ENCODE measurements at places on chromosomes 11 and 22.
A peak's percentile ranks its signal among the peaks of the same experiment; 100 is the strongest.

GRCh38 chr11:85863855-85864254 is 8.7 kb downstream of the CCDC83 start:
- DNase-seq, result peak; percentile 44

DNA sequence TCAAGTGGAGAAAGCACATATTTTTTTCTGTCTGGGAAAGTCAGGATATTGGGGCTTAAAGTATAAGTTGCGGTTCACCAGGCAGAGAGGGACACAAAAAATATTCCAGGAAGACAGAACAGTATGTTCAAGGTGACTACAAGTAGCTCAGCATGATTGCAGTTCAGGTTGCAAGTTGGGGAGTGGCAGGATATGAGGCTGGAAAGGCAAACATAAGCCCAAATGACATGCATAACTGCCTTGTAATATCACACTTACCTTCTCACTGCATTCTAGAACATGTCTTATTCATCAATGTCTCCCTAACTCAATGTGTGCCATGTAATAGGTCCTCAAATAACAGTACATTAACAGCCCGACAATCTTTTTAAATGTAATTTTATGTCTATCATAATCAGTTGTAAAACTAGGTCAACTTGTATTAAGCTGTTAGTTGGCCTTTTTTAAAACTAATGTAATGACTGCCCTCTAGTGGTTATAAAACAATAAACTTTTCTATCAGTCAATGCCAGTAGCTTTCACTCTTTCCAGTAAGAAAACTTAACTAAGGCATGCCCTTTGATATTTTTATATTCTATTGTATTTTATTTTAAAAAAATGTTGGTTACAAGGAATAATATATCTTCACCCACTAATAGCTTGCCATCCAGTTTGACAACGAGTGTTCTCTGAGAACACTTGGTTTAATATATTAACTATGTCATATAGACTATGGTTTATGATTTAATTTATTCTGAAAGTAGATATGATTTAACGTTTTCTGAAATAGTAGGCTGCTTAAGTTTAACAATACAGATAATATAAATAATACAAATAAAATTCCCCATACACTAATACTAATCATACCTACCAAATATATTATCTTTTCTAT is 39.4 kb upstream of the CFAP300 start:
- DNase-seq, result peak; percentile 40

GRCh38 chr11:68089679-68090078 is 31.5 kb downstream of the CHKA start:
- DNase-seq, result no peak

DNA sequence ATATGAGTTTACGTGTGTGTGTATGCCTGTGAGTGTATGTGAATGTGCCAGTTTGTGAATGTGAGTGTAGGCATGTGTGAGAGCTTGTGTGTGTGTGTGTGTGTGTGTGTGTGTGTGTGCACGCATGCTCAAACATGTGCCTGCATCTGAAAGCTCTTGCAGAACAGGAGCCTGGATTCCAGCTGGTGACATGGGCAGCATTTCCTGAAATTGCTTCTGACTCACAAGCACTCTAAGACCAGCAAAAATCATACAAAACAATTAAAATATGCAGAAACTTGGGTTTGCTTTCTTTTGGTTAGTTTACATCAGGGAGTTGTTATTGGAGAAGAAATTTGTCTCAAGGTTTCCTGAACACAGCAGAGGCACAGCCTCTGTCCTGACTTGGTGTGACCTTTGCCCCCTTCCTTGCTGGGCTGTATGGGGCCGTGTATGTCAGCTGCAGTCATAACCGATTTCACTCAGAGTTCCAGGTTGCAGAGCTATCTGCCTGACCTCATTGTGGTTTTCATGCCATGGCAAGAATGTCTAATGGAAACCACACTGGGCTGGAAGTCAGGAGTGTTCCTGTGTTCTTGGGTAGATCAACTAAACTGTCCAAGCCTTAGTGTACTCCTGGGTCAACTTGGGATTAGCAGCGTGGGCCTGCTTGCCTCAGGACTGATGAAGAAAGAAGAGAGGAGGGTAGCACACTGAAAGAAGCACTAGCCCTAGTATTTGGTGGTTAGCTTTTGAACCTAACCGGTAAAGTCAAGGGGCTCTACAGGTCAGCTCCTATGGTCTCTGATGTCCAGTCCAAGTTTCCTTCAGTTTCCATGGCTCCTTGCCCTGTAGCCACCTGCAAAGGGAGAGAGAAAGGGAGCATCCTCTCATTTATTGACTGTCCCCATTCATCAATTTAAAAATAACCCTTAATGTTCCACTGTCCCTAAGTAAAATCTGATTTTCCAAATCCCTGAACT is 143.7 kb downstream of the SNX19 start:
- DNase-seq, result peak; percentile 41

- DNase-seq, result no peak
Observed at GRCh38 chr22:38244106-38244505, 28.7 kb downstream of the TMEM184B start.

GRCh38 chr22:24146791-24147353 is 34.4 kb upstream of the SUSD2 start:
- peak; percentile 40 for DNase-seq

DNA sequence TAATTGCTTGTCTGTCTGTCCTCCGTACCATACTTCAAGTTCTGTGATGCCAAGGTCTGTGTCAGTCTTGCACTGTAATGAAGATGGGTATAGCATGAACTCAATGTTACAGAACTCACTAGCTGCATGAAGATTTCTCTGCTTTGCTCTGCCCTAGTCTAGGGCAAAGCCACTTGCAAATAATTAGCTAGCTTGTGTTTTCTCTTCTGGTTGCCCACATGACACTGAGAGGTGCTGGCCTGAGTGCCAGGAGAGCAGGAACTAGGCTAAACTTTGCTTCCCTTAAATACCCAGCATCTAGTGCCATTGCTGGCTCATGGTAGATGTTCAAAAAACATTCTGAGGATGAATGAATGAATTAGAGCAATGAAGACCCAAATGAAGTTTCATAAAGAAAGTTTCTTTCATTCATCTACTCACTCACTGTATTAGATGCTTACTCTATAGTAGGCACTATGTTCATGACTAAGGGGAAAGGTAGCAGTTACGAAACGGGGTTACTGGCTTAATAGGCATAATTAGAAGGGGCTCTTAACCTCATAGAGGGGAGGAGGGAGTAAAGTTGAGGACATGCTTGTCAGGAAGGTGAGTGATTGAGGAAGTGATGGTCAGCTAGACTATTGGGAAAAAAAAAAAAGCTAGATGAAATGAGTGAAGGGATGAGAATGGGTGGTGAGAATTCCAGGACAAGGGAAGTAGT is 4.4 kb upstream of the ENDOD1 start:
- no peak for DNase-seq

- DNase-seq, result no peak
Observed at GRCh38 chr22:29055192-29055830, 6.3 kb downstream of the C22orf31 start.

DNA sequence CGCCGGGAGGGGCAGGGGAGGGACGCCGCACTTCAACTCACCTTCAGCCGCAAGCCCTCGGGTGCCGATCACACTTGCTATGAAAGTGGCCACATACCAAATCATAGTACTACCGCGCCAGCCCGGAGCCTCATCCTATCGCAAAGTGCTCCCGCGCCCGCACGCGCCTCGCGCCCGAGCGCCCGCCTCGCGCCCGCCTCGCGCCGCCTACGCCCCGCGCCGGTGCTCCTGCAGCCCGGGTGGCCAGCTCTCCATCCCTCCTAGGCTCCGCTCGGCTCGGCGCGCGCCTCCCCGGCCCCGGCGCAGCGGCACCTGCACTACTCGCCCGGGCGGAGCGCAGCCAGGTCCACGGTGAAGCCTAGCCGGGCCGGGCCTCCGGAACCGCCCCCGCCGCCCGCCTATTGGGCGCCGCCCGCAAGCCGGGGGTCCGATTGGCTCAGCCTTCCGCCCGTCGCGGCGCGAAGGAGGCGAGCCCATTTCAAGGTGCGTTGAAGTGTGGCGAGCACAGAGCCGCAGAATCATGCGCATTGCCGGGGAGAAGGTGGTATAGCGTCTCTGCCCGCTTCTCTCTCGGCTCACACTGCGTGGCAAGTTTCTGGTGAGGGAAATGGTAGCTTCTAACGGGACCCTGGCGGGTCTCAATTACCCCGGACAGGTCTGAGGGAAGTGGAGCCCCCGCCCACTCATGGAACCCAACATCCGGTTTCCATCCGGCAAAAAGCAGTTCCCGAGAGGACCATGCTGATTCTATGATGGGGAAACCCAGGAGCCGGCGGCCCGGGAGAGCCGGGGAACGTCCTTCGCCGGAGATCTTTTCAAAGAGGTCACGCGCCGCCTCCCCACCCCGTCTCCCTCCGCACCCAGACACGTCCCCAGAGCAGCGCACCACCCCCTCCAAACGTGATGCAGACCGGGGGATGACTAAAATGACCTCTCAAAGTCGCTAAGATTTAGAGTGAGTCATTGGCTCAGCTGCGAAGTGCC is at the start of gene IGSF9B:
Gene IGSF9B, minus strand, starts transcription at position 319 of the 984 bp plus-strand sequence. Its CDS starts 214 bp downstream, at position 105.
- peak; percentile 38 for DNase-seq

DNA sequence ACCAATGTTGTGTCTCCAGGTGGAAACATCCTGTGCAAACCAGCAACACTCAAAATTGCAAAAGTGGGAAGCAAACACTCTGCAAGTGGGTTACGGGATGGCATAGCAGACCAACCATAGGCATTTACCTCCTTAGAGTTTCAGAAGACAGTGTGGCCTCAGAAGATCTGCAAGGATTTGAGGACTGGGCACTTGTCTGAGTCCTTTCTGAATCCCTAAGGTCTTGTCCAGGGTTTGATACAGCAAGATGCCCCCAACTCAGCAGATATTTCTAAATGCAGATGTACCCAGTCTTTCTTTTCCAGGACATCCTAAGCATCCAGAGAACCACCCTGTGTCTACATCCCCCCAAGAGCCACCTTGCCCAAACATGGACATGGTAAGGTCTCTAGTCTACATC is 51.7 kb upstream of the SHANK2 start:
- DNase-seq, result no peak

DNA sequence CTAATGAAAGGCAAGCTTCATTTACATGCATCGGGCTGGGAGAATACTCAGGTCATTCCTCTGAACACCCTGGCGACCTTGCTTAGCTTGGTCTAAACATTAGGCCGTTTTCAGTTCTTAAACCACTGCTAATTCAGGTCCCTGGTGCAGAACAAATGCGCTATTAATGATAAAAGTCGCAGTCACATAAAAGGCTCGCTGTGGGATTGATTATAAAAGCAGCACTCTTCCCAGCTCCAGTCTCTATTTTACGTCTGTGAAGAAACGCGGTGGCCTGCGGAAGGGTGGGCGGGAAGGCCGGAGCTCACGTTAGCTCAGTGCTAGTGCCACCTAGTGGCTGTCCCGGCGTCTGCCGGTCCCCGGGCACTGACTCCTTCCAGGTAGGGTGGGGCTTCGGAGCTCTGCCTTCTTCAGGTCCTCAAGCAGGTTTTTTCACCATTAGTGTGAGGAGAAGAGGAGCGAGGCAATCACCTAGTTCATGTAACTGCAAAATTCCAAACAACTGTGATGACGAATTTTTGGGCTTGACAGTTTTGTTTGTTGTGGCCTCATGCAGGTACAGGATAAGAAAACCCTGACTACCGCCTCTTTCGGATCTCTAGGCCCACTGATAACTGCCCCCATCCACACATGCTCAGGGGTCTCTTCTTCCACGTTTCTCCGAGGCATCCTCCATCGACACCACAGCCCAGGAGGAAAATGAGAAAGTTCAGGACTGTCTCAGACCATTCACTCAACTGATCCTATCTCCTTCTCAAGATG is 66.5 kb upstream of the CLMP start:
- DNase-seq, result peak; percentile 78

GRCh38 chr11:65425971-65426838 is 3.6 kb downstream of the NEAT1 start:
- DNase-seq, result peak; percentile 98

- no peak for DNase-seq
Observed at GRCh38 chr11:1864231-1864630, 11.3 kb downstream of the LSP1 start.

DNA sequence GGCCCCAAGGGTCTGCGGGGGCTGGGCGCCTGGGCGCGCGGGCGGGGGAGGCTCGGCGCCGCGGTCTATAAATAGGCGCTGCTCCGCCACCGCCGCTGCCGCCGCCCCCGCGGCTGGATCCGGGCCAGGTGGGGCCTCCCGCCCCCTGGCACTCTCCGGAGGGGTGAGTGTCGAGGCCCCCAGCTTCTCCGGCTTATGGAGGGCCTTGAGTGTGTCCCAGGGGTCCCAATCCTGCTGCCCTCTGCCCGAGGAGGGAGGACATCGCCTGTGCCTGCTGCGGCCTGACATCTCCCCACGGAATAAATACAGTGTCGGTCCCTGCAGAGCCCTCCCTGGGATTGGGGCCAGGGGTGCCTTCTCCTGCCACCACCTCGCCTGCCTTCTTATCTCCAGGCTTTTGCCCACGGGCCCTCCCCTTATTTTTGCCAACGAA is 4.3 kb upstream of the GP1BB start:
- peak; percentile 73 for DNase-seq

DNA sequence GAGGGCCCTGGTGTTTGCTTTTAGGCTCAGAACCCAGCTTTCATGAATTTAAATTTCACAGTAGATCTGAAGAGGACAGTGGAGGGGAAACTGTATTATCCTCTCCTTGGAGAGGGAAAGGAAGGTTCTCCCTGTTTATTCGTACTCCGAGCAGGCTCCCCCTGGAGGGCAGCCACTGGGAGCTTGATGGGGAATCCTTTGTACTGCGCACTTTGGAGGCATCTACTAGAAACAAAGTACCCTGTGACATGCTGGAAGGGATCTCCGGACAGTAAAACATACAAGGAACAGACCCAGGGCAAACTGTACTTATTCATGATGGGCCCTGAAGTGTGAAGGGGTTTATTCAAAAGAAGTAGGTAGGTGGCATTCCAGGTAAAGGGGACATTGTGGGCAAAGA is 27.2 kb downstream of the NAV2 start:
- no peak for DNase-seq

DNA sequence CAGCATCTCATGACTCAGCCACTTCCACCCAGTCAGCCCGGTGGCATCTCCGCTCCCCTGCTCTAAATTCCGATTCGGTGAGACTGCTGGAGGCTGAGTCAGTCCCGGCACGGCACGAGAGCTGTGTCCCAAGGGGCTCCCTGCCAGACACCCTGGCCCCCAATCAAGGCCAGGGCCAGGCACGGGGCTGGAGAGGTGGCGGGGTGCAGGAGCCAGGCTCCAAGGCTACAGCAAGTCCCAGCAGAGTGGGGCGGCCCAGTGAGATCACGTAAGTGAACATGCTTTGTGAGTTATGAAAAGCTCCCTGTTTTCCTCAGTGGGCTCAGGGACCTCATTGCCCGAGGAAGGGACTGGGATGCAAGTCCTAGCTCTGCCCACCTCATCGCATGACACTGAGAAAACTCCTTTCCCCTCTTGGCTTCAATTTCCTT is 3.0 kb downstream of the C11orf68 start:
- DNase-seq, result peak; percentile 96

DNA sequence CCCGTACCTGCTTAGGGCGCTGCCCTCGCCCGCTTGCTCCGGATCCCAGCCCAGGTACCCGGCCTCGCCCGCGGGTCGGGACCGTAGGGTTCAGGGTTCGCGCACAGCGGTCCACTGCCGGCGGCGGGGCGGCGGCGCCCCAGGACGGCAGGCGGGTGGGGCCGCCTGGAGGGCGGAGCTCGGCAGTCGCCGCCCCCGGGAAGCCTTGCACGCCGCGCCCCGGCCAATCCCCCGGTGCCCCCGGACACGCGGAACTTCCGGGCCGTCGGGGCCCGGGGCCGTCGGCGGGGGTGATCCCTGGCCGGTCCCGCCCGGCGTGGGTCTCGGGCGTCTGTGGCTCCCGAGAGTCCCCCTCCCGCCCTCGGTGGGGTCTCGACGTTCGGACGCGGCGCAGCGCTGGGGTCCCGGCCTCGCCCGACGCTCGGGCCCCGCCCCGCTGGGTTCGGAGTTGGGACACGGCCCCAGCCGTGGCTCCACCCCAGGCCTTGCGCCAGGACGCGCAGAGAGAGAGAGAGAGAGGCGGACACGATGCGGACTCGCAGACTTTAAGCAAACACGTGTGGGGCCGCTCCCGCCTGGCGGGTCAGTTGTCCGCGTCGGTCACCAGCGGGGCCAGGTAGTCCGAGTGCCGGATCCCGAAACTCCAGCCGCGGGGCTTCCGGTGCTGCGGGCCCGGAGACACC is at the start of gene TYMP:
Gene TYMP, minus strand, starts transcription at position 116 of the 683 bp plus-strand sequence. CDS start 303 bp downstream, outside the sequence.
- DNase-seq, result peak; percentile 84
